ENCODE measurements at places on chromosomes 1 and 21.

DNA sequence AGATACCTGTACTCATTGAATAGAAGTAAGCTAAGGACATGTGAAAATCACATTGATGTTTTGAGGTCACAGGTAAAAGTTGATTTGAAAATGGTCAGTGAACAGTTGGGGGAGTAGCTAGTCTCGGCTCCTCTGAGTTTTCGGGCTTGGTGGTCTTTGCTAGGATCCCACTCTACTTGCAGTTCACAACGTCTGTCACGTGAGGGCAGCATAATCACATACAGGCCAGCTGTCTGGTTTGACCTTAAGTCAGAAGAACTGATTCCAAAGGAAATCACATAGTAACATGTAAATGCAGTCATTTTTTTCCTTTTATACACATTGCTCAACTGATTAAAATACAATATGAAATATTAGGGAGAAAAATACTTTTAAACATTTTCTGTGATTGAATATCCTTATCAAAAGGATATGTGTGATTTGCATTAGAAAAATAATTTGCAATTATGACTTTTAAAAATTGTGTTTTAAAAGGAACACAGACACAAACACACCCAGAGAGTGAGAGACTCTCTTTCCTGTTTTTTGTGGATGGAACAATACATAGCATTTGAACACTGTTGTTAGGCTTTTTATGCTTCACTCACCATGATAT, 21.8 kb upstream of the PDC start:
- DNase-seq, result peak; percentile 87

- no peak for DNase-seq
Observed at GRCh38 chr21:40215941-40216340, 348.7 kb downstream of the PCP4 start.

GRCh38 chr1:168454211-168454815, 89.5 kb downstream of the XCL2 start:
- no peak for DNase-seq

GRCh38 chr1:68339505-68339904, 107.2 kb upstream of the WLS start:
- peak; percentile 81 for DNase-seq

DNA sequence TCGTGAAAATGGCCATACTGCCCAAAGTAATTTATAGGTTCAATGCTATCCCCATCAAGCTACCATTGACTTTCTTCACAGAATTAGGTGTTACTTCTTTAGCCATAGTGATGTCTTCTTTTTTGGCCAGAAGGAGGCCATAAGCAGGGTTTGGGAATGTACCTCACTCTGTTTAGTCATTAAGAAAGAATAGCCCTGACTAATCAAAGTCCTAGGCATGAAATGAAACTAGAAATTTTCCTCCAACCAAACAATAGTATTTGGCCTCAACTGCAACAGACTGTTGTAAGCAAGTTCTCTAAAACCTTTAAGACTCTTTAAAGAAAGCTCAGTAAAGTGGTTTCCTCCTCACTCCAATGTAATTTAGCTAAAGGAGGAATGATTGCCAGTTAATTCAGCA, 163.9 kb downstream of the AKT3 start:
- peak; percentile 57 for DNase-seq

DNA sequence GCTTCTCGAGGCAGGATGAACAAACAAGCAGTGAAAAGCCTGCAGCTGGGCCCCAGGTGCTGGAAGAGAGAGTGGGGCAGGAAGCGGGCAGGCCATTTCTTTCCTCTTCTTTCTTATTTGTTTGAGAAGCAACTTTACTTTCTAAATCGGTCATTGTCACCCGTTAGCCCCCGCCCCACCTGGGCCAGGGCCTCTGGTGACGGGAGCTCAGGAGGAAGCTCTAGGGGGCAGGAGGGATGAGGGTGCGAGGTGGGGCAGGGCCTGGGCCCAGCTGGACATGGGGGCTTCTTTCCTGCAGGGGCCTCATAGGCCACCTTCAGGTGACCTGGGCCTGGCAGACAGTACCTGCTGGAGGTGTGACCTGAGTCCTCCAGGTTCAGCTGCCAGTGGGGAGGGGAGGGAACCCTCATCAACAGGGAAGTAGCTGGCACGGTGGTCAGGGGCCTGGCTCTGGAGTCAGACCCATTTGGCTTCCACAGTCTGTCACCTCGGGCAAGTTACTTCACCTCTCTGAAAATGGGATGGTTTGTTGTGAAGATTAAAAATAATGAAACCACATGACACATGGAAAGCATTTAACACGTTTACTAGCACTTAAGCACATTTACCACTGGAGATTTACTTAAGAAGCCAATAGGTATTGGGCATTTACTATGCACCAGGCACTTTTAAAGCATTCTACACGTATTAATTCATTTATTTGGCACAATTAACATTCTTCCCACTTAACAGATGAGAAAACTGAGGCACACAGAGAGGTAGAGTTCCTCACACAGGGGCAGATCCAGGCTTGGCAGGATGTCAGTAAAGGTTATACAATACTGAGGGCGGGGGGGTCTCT, 54.1 kb upstream of the ID3 start:
- DNase-seq, result no peak

DNA sequence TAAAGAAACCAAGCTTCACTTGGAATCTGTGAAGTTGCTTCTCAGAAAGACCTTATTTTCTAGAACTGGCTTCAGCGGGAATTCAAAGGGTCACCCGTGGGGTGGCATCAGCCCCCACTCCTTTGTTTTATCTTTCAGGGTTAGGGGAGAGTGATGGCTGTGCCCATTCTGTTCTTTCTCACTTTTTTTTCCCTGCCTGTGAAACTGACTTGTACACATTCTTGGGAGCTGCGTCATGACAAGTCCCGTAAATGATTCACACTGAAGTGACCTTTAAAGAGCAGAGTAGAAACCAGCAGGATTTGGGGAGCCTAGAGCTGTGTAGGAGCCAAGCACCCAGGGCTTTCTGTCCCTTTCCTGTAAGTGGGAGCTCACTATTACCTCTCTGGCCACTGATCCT, 43.8 kb downstream of the SLC44A3 start:
- DNase-seq, result peak; percentile 95

DNA sequence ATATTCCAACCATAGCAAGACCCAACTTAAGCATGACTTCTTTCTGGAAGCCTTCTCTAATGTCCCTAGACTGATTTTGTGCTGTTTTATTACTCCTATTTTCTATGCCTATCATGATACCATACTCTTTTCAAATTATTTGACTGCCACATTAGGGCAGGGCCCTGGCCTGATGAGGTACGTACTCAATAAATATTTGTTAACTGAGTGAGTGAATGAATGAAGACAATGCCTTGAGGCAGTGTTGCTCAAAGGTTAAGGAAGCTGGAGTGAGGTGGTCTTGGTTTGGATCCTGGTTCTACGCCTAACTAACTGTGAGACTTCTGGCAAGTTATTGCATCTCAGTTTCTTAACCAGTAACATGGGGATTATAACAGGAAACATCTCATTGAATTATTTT, 38.3 kb upstream of the BACH1 start:
- DNase-seq, result no peak

DNA sequence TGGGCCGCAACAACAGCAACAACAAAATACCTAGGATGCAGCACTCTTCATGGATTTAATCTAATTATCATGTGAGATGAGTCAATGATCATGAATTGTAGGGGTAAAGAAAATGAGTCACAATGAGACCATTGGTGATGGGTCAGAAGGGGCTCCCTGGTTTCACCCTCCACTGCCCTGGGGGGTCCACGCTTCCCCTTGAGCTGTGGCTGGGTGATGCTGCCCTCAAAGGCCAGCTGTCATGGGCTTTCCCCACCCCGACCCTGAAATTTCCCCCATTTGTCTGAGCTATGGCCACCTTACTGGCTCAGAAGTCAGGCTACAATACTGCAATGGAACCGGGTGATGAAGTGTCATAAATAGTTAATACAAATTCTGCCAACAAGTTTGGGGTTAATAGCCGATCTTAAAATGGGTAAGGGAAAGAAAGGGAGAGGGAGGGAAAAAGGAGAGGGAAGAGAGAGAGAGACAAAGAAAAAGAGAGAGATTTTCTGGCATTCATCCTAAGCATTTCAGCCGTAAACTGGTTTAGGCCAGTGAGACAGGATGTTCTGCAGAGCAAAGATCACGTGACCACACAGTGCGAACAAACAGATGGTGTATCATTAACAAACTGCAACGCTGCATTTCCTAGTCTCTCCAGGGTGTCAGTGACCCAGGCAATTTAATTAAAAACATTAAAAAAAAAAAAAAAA, 143.4 kb upstream of the ERRFI1 start:
- DNase-seq, result peak; percentile 92

GRCh38 chr1:151352021-151352718, 5.1 kb upstream of the RFX5 start:
- DNase-seq, result peak; percentile 63

- no peak for DNase-seq
Observed at GRCh38 chr1:91173346-91173890, 151.6 kb upstream of the ZNF644 start.
